C1 segment of cervical spinal cord (tissue), 14 donors: ENCODE measurements at places on chromosomes 11 and 22.

DNA sequence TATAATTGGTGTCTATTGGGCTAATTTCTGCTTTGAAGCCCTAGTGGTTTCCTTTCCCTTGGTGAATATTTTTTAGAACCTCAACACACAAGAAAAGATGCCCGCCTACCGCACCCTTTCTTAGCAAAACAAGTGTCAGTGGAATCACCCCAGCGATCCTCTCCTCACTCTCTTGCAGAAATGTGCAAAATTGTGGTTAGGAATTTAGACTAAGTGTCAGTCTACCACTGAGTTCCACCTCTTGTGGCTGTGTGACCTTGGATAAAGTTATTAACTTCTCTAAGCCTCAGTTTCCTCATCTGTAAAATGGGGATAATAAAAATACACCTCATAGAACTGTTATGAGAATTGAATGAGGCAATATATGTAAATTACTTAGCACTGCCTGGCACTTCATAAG lies 5.3 kb upstream of the JAML start:
- DNase-seq, result no peak

GRCh38 chr22:43057641-43058040 lies 31.6 kb downstream of the TTLL1 start:
- DNase-seq, result no peak

DNA sequence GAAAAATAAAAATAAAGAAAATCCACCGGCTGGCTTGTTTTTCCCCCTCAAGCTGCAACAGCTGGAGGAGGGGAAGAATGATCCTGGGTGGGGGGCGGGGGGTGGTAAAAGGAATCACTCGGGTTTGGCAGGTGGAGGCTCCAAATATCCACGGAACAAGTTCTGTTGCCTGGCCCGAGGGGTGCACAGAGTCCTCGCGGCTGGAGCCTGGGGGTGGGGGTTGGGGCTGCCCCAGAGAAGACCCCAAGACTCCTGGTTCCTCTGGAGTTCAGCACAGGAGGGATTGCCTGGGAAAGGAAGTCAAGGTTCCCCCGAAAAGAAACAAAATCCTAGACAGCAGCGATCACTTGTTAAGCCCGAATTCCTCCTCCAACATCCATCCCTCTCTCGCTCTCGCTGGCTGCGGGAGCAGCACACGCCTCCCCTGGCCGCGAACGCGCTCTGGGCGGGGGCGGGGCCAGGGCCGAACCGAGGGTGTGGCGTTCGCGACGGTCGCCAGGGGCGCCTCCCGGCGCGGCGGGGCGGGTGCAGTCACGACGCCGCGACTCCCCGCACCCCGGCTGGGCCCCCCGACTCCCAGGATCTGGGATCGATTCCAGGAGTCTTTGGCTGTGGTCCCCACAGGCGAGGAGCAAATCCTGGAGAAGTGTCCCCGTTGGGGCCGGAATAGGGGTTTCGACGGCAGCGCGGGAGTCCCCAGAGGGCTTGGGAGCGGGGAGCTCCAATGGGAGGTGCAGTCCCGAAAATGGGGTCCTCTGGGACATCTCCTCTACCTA lies at the start of gene KCNA4:
TSS of gene KCNA4 (minus strand) at position 443 of the 776 bp plus-strand sequence. CDS start 4,352 bp downstream, outside the sequence.
- DNase-seq, result no peak

DNA sequence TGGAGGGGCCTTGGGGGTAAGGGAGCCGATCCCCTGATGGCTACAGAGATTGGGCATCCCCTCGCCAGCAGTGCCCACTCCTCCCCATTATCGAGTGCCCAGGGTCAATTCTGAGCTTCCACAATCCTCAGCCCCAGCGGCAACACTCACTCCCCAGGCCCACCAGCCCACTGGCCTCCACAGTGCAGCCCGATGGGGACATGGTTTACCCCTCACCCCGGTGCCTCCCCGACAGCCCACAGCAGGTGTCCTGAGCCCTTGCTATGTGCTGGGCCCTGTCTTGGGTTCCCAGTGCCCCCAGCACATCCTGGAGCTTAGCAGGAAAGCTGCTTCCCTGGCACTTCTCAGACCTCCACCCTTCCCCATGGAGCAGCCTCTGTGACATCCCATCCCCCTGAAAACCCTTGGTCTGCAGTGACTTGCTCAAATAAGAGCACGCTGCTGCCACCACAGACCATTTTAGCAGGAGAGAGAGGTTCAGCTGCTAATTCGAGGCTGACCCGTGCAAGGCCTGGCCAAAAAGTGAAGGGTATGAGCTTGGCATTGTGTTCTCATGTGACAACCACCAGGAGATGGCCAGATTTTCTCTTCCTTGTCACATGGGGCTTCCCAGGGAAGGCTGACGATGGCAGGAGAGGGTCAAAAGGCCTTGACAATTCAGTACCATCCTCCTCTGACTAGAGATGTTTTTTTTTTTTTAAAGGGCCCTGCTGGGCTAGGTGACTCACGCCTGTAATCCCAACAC lies 23.6 kb downstream of the KCNJ4 start:
- DNase-seq, result no peak

- no peak for DNase-seq
These were observed 16.1 kb downstream of the MYRF start for GRCh38 chr11:61768376-61769076.

- DNase-seq, result no peak
These were observed 228.0 kb downstream of the AASDHPPT start for GRCh38 chr11:106305458-106305857.

- DNase-seq, result no peak
These were observed 14.8 kb downstream of the SGSM3 start for GRCh38 chr22:40385036-40385782.

- DNase-seq, result no peak
These were observed 19.9 kb upstream of the MYOD1 start for GRCh38 chr11:17699147-17700114.

- DNase-seq, result peak; percentile 89
These were observed 3.9 kb upstream of the BCL9L start for GRCh38 chr11:118929501-118930093.

GRCh38 chr11:561148-562003 lies 606 bp downstream of the RASSF7 start:
- DNase-seq, result no peak

DNA sequence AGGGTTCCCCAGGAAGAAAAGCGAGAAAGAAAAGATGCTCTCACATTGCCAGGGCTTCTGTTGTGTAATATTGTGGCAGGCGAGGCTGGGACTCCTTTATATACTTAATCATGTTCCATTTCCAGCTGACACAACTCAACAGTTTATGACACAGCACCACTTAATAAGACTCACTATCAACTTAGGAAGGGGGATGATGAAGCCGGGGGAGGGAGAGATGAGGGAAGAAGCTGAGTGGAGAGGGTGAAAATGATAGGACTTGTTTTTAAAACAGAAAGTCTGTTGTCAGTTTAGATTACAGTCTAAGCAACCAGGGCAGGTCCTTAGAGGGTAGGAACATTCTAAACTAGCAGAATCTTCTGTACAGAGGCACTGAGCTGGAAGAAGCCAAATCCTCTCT lies 397.0 kb downstream of the NXPE2 start:
- no peak for DNase-seq

DNA sequence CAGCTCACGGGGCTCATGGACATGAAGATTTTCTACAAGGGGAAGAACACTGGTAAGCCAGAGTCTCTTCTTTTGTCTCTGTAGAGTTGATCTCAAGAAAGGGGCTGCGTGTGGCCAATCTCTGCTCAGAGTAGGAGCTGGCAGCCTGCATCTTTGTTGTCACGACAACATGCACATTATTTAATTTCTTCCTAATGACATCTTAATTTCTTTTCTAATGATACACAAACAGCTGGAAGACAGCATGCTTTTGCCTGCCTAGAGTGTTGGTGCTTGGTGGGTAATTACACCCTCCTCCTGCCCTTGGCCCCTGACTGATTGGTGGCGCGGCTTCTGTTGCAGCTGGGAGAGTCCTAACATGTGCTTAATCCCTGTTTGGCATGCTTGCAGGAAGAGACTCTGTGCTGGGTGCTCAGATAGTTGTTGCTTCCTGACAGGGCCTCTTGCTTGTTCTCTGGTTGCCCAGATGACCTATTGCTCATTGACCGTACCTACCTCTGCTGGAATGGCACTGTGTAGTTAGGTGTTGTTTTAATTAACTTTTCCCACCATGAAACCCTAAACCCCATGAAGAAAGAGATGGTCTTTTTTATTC lies 106.9 kb upstream of the SORL1-AS1 start:
- no peak for DNase-seq

GRCh38 chr11:68878022-68878421 lies 25.6 kb downstream of the MRPL21 start:
- DNase-seq, result no peak

- no peak for DNase-seq
These were observed 564.3 kb downstream of the MN1 start for GRCh38 chr22:27237080-27237741.

GRCh38 chr11:132621976-132622580 lies 910.2 kb downstream of the OPCML start:
- DNase-seq, result no peak

- DNase-seq, result no peak
These were observed at the start of gene SLN for GRCh38 chr11:107711861-107712755. Gene SLN (minus strand): TSS chr11:107712056.

- no peak for DNase-seq
These were observed 65.2 kb upstream of the SESN3 start for GRCh38 chr11:95296165-95296564.

- DNase-seq, result no peak
These were observed 17.0 kb upstream of the OMP start for GRCh38 chr11:77085652-77086051.

- DNase-seq, result no peak
These were observed 21.1 kb upstream of the CAPRIN1 start for GRCh38 chr11:34030382-34030781.

- no peak for DNase-seq
These were observed 47.7 kb downstream of the DKK3 start for GRCh38 chr11:11960687-11961086.

- DNase-seq, result no peak
These were observed 50.2 kb downstream of the IGF2 start for GRCh38 chr11:2088746-2089535.

DNA sequence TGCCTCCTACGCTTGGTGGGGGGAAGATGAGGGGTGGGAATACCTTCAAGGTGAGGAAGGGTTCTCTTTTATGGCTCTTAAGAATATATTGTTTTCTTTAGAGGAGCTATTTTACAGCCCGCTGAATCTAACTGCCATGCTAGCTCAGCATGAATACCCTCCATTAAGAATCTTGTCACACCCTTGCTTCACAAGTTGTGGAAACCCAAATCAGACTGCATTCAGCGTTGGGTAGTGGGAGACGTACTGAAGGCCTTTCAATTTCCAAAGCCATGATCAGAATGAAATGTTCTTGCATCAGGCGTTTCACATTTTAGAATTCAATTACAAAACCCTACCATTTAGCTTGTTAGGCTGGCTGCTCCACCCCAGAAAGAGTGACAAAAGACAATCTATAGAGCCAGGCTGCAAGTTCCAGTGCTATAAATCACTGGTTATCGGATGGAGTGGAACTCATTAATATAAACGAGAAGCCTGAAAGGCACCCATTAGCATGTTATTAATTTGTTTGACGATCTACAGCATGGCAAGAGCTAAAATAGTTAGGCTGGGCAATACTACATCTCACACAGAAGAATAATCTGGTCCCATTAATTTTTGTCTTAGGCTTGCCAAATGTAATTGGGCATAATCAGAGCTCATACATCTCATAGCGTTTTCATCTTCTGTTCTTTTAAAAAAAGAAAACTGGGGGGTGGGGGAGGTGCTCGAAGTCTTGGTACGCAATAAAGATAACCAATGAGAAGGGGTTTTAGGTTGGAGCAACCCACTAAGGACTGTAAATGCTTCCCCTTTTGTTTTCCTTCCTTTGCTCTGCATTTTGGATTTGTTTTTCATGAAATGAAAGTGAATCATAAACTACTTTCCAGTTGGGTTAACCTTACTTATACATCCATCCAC lies 57.5 kb downstream of the ABTB2 start:
- DNase-seq, result no peak

- peak; percentile 11 for DNase-seq
These were observed 311 bp downstream of the BRD1 start for GRCh38 chr22:49827271-49827852.

- DNase-seq, result no peak
These were observed 370.1 kb downstream of the OPCML start for GRCh38 chr11:133162227-133162626.

DNA sequence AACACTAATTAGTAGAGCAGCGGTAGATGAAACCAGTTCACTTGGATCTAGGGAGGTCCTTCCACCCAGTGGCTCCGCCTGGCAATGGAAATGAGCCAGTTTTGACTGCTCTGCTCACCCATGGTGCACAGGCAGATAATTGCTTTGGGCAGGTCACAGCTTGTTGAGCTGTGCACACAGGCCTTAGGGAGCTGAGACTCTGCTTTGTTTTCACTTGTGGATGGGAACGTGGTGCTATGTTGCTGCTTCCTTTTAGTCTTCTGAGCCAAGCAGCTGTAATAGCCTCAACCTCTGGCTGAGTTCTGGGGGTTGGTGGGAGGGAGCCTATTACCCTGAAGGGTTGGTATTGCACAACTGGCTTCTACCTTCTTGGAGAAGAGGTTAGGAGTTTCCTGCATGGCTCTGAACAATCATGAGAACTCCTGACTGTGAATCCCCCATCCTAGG lies 262.3 kb upstream of the MTNR1B start:
- no peak for DNase-seq

DNA sequence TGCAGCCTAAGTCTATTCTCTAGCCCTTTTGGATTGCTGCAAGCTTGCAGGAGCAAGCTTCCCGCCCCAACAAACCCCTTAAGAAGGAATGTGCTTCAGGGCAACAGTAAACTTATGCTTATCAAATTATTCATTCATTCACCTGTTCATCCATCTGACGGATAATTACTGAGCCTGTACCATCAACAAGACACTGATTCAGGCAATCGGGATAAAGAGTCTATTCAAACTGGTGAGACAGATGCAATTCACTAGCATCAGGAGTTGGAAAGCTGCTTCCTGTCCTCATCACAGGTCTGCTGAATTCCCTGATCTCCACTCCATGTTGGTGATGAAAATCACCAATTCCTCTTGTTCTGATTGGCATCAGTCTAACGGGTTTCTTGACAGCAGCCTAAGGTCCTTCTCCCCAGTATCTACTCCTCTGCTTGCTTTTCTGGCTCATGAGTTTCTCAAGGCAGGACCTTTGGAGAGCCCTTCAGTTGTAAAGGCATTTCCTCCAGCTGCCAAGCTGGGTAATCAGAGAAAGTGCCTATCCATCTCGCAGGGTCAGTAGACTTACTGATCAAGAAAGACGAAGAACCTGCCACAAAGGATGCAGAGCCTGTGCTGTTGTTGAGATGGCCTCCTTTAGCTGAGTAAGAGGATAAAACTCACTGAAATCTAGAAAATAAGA lies 429.0 kb upstream of the SYN3 start:
- no peak for DNase-seq

DNA sequence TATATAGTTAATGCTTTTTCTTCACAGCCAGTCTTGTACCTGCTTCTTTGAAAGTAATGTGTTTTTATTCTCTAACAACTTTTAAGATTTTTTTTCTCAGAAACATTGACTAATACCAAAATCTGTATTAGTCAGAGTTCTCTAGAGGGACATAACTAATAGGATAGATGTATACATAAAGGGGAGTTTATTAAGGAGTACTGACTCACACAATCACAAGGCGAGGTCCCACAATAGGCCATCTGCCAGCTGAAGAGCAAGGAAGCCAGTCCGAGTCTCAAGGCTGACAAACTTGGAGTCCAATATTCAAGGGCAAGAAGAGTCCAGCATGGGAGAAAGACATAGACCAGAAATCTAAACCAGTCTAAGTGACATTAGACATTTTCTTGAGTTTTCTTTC lies 140.0 kb downstream of the RAB38 start:
- DNase-seq, result no peak
